ENCODE measurements at places on chromosomes 6 and 20.

- no peak for DNase-seq
Observed at GRCh38 chr20:1310506-1311190, 18.3 kb downstream of the SDCBP2 start.

DNA sequence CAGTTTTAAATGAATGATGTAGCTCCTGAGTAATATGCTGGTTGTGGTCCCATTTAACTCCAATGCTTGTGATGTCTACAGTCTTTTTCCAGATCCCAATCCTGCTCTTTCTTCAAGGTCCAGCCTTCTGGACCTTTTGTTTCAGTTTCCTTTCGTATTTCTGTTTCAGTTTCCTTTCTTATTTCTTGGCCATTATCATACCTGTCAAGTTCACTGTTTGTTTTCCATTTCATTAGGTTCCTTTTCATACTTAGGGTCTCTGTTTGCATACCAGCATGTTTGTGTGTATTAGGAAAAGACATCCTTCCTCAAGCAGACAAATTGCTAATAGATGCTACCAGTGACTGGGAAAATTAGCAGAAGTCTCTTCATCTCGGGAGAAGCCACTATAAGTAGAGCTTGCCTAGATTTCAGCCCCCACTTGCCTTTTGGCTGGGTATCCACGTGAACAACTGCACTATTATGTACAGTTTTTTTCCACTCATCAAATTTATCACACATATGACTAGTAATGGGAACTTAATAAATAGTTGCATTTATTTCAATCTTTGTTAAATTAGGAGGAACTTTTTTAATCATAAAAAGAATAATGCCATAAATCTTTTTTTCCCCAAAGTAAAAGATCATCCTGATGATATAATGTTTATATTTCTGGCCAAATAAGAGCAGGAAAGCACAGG is 583.4 kb downstream of the BCKDHB start:
- DNase-seq: no peak

GRCh38 chr20:62643521-62644043 is 1.3 kb downstream of the SLCO4A1 start:
- DNase-seq: no peak

- no peak for DNase-seq
Observed at GRCh38 chr20:41446456-41446855, 79.8 kb upstream of the EMILIN3 start.

DNA sequence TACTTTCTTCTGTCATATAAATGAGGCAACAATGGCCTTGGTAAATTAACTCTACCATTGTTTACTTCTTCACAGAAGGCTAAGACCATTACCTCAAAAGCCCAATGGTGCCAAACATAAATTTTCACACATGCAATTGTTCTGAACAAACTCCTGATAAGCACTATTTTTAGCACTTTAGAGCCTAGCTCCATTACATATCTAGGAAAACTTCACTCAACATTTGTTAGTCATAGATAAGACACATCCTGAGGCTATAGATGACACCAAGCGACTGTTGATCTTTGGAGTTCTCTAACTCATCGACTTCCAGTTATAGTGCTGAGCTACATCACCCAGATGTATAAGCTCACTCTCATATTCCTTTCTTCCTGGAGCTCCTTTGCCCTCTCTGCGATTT is 245.9 kb downstream of the EYS start:
- no peak for DNase-seq

GRCh38 chr6:37243816-37244370 is 13.7 kb upstream of the TBC1D22B start:
- no peak for DNase-seq

Data from 8988T (cell line).